Left lobe of liver (tissue), 2 donors: ENCODE measurements at places on chromosomes 4 and X.

- no peak for DNase-seq
These were observed 76.5 kb downstream of the DDIT4L start for GRCh38 chr4:100113732-100114131.

DNA sequence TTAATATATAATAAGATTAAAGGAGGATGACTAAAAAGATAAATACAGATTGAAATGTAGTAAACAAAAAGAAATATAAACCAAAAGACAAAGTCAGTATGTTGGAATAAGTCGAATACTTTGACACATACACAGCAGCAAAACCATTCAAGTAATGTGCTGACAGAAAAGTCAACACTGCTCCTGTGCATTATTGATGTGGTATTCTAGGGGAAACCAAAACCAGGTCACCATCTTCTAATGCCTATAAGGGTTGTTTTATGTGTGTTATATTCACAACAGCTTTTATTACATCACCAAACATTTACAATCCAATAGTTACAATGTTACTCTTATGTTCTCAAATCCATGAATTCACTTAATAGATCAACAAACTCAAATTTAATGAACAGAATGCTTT lies 111.8 kb upstream of the DKK2 start:
- DNase-seq: no peak

- DNase-seq: no peak
These were observed 110.2 kb upstream of the STX18 start for GRCh38 chr4:4651811-4652755.

DNA sequence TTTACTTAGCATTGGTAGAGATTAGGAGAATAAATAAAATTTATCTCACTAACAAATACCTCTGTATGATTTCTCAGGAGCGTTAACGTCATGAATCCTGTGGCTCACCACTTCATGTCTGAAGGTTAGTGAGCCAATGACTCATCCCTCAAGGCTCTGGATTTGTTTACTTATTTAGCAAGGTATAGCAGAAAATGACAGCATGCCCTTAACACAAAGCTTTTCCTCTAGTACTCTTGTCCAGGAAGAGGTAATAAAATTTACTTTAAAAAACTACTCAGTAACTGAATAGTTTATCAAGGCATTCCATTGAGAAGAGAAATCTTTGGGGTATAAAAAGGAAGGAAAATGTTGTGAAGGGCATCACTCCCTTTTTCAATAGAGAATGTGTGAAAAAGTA lies 823.8 kb downstream of the CCSER1 start:
- DNase-seq: no peak

DNA sequence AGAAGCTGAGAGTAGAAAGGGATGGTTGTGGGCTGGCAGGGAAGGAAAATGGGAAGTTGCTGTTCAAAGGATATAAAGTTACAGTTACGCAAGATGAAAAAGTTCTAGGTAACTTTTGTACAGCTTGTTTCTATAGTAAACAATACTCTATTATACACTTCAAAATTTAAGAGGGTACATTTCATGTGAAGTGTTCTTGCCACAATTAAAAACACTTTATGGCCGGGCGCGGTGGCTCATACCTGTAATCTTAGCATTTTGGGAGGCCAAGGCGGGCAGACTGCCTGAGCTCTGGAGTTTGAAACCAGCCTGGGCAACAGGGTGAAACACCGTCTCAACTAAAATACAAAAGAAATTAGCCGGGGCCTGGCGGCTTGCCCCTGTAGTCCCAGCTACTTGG lies 623.6 kb downstream of the STIM2 start:
- no peak for DNase-seq

DNA sequence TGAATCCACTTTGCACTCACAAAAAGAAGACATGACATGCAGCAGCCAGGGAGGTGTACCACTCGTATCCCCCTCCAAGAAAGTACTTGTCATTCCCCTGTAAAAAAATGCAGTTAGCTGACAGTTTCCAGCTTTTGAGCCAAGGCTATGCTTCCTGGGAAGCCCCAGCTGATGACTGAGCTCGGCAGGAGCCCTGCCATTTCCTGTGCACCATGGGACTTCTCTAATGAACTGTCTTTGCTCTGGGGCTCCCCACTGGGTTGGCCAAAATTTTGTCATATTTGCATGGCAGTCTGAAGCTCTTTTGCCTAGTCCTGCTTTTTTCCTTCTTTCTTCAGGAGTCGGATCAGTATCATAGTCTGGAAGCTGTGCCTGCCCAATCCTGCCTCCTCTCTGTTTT lies 104.5 kb upstream of the MAOA start:
- DNase-seq: no peak

- DNase-seq: no peak
These were observed 665.7 kb upstream of the ACTRT1 start for GRCh38 chrX:128717635-128718578.
